Body of pancreas (tissue), 4 donors: ENCODE measurements at places on chromosomes 2 and 18.
A peak's percentile ranks its signal among the peaks of the same experiment; 100 is the strongest.

GRCh38 chr2:240293557-240294461, 141.7 kb upstream of the GPC1 start:
- no peak for DNase-seq

GRCh38 chr2:239870276-239870675, 154.9 kb downstream of the NDUFA10 start:
- no peak for DNase-seq

GRCh38 chr18:31070206-31070605, 27.7 kb upstream of the DSC3 start:
- no peak for DNase-seq

- DNase-seq: no peak
Observed at GRCh38 chr2:82913566-82913965, 1545.5 kb downstream of the SUCLG1 start.

- DNase-seq: peak; percentile 21
Observed at GRCh38 chr2:207334624-207335371, 169.1 kb upstream of the KLF7 start.

- no peak for DNase-seq
Observed at GRCh38 chr2:64841461-64841860, 147.7 kb upstream of the SLC1A4 start.

GRCh38 chr2:172046080-172046678, 39.1 kb upstream of the DLX1 start:
- no peak for DNase-seq

DNA sequence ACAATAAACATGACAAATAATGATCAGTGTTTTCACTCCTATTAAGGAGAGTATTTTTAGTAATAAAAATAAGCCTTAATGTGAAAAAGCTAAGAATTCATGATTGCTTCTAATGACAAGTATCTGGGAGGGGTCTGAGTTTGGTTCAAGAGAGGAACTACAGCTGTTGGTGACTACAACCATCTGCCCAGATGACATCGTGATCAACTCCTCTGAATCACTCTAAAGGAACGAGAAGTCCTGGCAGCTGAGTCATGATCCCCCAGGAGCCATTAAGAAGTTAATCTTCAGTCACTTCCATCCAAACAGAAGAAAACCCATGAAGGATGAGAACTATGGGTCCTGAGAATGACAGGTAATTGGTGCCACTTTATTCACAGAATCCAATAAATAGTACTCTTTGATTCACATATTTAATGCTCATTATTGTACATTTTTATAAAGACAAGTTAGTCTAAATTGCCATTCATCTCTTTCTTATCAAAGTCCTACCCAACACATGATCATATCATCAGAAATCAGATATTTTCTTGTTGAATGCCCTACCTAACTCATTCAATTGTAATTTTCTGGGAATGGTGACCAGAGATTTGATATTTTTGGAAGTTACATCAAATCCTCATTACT, 6.8 kb downstream of the TFPI start:
- DNase-seq: no peak

DNA sequence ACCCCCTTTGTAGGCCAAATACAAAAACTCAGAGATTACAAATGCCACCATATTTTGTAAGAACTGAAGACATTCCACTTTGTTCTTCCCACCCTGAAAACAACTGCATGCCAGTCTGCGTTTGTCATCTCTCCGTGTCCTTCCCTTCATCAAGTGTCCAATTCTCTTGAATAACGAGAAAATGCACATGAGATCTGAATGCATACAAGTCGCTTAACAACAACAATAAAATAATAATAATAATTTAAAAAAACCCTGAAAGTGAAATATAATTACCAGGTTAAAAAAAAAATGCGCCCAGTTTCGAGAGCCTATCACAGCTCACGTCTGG, 2.0 kb upstream of the SETBP1 start:
- DNase-seq: no peak

DNA sequence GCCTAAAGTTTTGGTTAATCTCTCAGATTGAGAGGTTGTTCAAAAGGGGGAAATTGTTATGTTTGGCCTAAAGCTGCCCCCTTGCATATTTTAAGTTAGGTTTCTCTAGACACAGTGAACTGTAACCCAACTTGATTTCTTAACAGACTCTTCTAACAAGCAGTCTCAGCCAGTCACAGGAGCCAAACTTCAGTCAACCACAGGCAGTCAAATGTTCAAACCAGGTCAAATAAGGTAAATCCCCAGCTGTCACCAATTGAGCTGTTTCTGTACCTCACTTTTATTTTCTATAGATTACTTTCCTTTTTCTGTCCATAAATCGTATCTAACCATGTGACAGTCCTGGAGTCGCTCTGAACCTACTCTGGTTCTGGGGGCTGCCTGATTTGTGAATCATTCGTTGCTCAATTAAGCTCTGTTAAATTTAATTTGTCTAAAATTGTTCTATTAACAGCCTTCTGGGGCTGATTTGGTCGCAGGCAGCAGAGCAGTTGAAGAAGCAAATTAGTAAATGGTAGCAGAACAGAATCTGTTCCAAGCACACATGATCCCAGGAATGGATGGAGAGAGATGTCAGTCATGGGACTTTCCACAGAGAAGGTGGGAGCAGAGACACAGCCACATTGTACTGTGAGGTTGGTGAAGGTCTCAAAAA, 16.4 kb upstream of the NFU1 start:
- DNase-seq: no peak

GRCh38 chr18:703213-703967, 9.0 kb downstream of the ENOSF1 start:
- DNase-seq: no peak
